GM03348 (cell line): ENCODE measurements at places on chromosomes 12 and 14.

DNA sequence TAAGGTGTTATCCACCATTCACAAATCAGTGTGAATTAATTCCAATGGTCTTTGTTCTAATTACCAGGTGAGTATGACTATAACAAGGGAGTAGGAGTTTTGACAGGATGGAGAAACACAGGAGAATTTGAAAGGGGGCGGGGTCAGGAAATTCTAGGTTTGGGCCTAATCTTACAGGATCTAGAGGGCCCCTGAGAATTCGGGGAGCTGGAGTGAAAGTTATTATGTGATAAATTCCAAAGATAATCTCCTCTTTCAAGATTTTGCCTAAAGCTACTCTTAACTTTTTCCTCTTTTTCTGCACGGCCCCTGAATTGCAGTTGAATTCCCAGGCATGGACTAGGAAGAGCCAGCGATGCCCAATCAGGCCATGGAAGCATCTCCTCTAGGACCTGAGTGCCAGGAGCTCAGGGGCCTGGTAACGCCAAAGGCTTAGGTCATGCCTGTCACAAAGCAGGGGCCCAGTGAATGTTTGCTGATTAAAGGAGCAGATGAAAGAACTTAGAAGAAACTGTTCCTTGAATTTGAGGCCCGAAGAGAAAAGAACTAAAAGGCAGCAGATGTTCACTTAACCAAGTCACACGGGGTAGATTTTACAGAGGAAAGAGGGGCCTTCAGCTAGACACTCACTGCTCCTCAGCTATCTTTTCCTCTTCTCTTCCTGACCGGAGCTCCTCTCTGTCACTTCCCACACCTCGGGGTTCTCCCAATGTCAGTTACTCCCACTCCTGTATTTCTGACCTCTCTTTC is 195.5 kb downstream of the PPM1H start:
- DNase-seq: no peak

- DNase-seq: no peak
Observed at GRCh38 chr12:130752692-130753230, 36.7 kb upstream of the RIMBP2 start.

GRCh38 chr12:106094304-106094703 is 44.5 kb downstream of the NUAK1 start:
- no peak for DNase-seq

DNA sequence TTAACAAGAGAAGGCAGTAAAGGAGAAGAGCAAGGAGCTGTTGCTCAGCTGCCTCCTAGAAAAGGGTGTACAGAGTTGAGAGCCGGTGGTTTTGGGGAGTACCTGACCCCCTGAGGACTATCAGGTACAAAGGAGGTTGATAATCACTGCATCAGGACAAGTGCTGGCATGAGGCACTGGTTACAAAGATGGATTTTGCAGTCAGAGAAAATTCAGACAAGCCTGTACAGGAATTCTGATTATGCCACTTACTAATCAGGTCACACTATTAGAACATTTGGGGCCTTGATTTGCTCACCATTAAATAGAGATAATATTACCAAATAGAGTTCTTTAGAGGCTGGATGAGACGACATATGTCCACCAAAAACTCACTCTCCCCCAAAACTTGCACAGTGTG is 450.9 kb upstream of the TMPO start:
- DNase-seq: no peak
